ENCODE measurements at places on chromosomes 4 and X.

DNA sequence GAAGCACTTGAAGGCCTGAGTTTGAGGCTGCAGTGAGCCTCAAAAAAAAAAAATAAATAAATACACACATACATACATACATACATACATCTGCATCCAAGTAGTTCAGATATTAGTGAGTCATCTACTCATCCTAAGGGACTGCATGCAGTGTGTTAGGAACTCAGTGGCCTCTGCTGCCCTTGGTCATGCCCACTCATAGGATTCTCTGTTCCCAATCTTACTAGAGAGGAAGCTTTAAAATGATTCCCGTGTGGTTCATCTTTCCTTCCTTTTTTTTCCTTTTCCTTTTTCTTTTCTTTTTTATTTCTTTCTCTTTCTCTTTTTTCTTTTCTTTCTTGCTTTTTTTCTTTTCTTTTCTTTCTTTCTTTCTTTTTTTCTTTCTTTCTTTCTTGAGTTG is 10.9 kb upstream of the YIPF6 start:
- DNase-seq: no peak

- no peak for DNase-seq
Measured at GRCh38 chr4:67853336-67853735, 30.5 kb downstream of the TMPRSS11D start.

DNA sequence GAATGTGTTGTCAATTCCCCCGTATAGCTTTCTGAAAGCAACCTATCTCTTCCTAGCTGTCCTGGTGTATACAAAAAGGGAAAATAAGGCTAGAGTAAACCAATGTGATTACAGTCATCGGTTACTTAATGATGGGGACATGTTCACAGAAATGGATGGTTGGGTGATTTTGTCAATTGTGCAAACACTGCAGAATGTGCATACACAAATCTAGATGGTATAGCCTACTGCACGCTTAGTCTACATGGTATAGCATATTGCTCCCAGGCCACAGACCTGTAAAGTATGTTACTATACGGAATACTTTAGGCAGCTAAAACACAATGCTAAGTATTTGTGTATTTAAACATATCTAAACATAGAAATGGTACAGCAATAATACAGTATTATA is 5.1 kb downstream of the DTHD1 start:
- no peak for DNase-seq

- DNase-seq: no peak
Measured at GRCh38 chr4:137707102-137707620, 174.9 kb upstream of the PCDH18 start.

DNA sequence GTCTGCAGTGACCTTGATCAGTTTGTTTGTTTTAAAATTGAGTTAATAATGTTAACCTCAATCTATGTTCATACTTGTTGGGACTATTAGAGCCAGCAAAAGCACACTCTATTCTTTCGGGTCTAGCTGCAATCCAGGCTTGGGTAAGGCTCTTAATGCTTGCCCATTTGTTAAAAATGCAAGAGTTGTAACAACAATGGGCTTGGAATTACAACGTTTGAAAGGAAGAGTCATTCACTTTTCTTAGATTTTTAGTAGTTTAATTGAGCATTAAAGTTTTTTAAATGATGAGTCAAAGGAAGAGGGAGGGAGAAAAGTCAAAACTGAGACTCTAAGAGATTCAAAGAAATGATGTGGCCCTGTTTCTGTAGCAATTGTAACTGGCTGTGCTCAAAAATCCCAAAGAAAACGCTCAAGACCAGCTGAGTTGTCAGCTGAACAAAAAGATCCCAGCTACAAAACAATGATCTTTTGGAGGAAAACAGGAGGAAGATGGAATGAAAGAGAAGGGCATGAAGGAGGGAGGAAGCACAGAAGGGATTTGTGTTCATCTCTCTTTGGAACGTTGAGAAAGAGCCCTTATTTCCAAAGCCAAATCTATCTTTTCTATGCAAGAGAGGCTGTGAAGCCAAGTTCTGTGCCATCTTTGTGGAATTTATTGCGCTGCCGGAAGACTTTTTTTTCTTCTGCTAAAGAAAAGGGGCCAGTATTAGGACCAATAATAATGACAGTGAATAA is 5.5 kb downstream of the SCD5 start:
- DNase-seq: no peak

- no peak for DNase-seq
Measured at GRCh38 chr4:85543832-85544231, 68.9 kb downstream of the ARHGAP24 start.

DNA sequence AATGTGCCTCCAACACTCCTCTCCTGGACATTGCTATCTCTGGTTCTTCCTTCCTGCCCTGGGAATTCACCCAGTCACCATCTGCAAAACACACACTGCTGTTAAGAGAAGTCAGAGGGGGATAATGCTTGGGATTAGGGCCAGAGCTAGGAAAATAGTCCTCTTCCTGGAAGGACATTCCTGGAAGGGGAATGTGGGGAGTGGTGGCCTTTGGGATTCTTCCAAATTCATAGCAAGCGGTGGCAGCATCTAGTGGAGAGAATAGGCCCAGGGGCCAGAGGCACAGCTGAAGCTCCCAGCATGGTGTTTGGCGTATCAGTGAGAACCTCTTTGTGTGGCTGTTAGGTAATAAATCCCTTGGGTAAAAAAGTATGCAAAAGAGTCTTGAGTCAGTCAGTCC is 34.3 kb downstream of the SHROOM4 start:
- DNase-seq: no peak

GRCh38 chrX:129769467-129770154 is 10.1 kb upstream of the SASH3 start:
- peak; percentile 38 for DNase-seq

- DNase-seq: no peak
Measured at GRCh38 chr4:27149541-27150212, 289.0 kb downstream of the STIM2 start.

DNA sequence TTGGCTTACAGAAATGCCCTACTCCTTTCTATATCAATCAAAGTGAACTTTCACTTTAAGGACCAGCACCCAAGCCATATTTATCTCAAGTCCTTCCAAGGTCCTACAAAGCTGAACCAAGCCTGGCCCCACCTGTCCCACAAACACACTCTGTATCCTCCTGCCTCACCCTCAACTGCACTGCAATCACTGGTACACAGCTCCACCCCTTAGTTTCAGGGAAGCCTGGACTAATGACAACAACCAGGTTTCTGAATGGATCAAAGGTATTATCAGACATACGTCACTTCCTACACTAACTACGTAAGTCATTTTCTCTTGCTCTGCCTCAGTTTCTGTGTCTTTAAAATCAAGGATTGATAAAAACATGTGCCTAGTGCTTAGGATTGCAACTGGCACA is 205.6 kb upstream of the HS3ST1 start:
- DNase-seq: no peak

GRCh38 chr4:68271851-68272357 is 26.4 kb upstream of the TMPRSS11B start:
- no peak for DNase-seq

GRCh38 chrX:10242026-10242425 is 85.3 kb downstream of the CLCN4 start:
- no peak for DNase-seq

GRCh38 chr4:20368926-20369325 is 117.2 kb downstream of the SLIT2 start:
- DNase-seq: no peak

DNA sequence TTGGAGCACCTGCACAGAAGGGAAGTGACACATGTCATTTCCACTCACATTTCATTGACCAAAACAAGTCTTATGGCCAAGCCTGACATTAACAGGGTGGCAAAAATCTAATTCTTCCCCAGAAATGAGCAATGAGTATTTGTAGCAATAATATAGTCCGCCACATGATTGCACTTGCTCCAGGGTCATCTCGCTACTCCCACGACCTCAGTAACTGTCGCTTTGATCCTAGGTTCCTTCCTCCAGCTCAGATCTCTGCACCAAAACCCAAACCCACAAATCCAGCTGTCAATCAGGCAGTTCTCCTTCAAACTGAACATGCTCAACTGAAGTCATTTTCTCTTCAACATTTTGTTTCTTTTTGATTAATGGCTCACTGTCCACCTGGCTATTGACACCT is 25.2 kb upstream of the PTTG2 start:
- DNase-seq: no peak

DNA sequence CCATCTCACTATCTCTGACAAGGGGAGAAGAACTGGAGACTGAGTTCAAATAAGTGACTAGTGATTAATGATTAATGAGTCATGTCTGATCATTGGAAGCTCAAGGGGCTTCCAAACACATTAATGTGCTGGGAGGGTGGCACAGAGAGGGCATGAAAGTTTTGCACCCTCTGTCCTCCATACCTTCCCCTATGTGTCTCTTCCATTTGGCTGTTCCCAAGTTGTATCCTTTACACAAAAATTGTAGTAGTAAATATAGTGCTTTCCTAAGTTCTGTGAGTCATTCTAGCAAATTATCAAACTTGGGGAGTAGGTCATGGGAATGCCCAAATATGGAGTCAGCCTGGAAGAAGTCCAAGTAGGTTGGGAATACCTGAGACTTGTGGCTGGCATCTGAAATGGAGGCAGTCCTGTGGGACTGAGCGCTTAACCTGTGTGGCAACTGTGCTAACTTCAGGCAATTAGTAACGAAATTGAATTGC is 4.1 kb upstream of the FAM200B start:
- DNase-seq: no peak

DNA sequence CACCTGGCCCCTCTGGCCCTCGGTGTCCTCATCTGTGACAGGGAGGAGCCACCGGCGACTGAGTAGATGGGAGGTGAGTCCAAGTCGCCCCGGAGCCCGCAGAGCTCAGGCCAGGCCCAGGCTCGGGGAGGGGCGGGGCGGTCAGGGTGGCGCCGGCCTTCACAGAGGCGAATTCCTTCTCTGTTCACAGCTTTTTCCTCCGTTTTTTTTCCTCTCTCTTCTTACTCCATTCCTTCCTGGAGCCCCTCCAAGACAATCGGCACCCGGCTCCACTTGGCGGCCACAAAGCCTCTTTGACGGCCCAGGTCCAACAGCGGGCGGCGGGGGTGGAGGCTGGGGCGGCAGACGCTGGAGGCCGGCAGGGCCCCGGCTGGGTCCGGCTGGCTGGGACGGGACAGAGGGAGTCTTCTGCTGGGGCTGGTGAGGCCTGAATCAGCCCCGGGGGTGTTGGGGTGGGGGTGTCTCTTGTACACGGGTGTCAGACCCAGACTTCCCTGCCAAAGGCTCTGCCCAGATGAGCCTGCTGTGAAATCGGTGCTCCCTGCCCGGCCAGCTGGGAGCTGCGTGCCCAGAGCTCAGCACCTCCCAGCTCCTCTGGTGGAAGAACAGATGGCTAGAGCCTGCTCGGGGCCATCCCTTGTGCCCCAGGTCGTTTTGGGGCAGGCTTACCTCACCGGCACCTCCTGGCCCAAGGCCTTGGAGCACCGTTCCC is 22.6 kb downstream of the FGFRL1 start:
- DNase-seq: no peak

GRCh38 chr4:1048773-1049590 is 37.6 kb downstream of the FGFRL1 start:
- DNase-seq: no peak

- DNase-seq: no peak
Measured at GRCh38 chrX:3527811-3528210, 181.4 kb upstream of the MXRA5 start.

DNA sequence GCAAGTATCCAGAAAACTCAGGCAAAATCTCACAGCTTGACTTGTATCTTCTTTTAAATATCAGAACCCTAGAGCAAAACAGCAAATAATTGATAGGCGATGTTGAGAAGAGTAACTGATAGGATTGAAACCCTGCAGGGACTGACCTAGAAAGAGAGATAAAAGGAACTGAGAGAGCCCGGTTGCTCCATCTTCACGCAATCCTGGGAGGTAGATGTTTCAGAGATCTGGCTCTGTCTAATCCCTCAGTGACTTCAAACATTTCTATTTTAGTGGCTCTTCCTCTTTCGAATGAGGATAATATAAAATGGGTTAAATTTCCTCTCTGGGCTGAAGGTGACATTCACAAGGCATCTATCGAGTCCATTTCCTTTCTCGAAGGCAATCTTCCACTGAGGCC is 39.3 kb upstream of the RPL34 start:
- no peak for DNase-seq

GRCh38 chr4:142940425-142941330 is 94.6 kb upstream of the INPP4B start:
- no peak for DNase-seq

DNA sequence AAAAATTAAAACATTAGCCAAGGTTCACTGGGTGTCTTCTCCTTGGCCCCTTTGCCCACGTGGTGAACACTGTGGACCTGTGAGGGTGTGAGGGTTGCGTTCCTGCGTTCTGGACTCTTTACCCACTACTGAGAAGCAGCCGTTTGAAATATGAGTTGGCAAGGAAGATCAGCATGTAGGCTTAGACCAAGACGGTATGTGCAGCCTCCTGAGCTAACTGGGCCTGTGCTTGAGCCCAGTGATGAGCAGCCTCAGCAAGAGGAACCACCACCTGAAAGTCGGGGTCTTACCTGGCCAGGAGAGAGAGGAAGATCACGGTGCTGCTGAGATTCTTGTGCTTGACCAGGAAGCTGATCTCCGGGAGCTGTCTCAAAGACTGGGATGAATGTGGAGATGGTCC is 19.5 kb downstream of the RGS12 start:
- DNase-seq: no peak

DNA sequence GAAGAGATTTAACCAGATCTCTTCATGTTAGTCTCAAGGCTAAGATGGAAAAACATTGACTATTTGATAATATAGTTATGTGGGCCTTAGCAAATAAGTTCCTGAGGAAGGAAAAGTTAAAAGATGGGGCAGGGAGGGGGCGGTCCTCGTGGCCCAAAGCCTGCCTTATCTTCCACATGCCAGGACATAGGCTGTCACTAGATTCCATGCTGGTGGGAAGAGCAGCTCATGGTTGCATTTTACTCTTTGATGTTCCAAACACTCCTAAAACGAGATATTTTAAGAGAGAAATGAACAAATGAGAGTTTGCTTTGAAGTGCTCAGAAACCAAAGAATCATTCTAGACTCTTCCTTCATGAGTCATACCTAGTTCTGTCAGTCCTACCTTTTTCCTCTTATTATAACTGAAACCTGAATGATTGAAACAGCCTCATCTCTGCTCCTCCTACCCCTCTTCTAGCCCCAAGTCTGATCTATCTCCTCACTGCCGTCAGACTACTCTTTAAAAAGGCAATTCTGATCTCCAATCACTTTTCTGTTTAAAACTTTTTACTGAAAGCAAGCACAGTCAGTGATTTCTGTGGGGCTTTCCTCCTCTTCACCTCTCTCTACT is 25.1 kb downstream of the RAB9B start:
- DNase-seq: no peak

GRCh38 chr4:147865926-147866325 is 134.0 kb downstream of the ARHGAP10 start:
- DNase-seq: no peak

DNA sequence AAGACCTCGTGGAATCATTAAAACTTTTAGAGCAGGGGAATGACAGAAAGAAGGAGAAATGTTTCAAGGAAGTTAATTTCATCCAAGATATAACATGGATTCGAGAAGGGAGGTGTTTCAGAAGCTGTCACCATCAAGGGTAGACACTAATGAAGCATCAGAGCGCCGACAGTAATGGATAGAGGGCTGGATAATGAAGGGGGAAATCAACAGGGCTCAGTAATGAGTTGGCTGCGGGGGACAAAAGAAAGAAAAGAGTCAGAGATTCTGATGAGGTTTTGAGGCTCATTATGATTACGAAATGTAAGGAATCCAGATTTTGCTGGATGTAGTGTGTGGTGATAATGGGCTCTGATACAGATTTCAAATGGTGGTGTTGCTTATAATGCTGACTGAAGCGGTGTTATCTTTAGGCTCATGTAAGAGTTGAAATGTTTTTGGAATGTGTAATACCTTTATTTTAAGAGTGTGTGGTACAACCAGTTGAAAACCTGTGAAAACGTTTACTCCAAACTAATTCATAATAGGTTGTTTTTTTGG is 39.3 kb upstream of the TENM3 start:
- DNase-seq: no peak

Data from stimulated activated CD8-positive, alpha-beta memory T cell treated with anti-CD3 and anti-CD28 coated beads, Interleukin-2, amount 100 ng/mL, for 1 hour (primary cell).